ENCODE measurements at places on chromosomes 3 and 15. TPM values are rescaled to one million over a fixed set of nuclear protein-coding genes. Genes with fewer than 3 reads are reported as not detected.
A peak's percentile ranks its signal among the peaks of the same experiment; 100 is the strongest.

KCNAB1 gene
- not detected for total RNA-seq

DNA sequence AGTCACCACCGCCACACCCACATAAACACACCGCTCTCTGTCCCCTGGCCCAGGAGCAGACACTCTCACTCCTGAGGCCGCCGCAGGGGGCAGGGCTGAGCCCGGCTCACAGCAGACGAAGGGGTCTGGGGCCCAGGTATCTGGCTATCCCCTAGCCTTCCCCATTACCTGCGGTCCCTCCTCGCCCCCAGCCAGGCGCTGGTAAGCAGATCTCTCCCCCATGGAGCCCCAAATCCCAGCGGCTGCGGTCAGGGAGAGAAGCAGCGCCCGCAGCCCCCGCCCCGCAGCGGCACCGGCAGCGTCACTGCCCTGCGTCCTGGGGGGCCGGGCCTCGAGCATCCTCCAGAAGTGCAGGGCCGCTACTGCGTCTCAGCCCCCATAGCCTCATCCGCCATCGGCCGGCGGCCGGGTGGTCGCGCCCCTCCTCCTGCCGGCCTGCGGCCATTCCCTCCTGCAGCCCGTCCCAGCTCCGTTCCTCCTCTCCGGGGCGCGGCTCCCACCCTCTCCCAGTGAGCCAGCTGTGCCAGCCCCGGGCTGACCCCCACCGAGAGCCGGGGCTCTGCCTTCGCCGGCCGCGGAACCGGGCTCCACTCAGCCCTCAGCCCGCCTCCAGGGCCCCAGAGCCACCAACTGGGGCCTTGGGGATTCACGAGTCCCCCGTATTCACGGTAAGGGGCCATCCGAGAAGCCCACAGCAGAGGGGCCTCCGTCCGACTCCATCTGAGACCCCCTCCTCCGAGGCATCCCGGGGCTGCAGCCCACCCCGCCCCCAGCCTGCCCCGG is 13.1 kb downstream of the TNK2 start:
- DNase-seq: no peak

- DNase-seq: peak; percentile 27
These were observed 46.3 kb upstream of the UTS2B start for GRCh38 chr3:191376516-191377141.

- DNase-seq: no peak
These were observed 45.7 kb upstream of the RAB6B start for GRCh38 chr3:133941415-133941821.

DNA sequence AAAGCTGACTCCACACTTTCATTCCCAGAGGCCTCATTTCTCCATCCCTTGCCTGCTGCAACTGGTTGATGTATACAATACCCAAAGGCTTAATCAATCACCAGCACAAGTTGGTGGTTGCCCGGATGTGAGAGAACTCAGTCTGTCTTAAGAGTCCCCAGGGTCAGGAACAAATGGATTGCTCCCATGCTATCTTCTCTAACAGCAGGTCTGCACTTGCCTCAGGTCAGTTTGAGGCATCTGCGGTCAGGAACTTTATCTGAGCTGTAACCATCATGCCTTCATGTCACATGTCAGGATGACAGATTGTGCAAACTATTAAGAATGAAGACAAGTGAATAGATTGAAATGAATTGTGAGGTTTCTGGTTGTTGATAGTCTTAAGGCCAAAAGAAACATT is 56.1 kb downstream of the BFSP2 start:
- DNase-seq: no peak

DNA sequence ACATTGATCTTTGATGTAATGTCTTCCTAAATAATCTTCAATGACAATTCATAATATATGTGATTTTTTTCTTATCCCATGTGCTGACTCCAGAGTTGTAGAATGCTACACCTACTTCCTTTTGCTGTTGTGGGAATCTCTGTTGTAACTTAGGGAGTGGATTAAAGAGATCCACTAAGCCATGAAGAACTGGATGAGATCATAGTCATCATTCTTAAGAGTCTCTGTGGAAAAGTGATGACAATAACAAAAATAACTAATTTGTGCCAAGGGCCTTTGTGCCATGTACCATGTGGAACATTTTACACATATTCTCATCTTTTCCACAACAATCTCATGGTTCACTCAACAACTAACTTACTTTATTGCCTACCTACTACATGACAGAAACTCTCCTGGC is 162.9 kb upstream of the PDZRN3 start:
- no peak for DNase-seq

DNA sequence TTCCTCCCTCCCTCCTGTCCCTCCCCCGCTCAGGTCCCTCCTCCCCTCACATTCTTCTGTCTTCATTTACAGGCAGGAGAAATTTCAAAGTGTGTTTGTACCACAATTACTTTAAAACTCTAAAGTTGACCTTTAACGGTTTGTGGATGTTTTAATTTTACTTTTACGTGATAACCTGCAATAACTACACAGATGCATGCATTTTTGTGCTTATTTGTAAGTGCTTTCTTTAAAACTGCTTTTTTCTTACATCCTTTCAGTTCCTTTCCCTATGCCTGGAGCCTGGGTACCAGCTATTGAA is 51.8 kb upstream of the CGNL1 start:
- no peak for DNase-seq

GRCh38 chr15:84949845-84950569 is 31.6 kb upstream of the PDE8A start:
- DNase-seq: no peak

DNA sequence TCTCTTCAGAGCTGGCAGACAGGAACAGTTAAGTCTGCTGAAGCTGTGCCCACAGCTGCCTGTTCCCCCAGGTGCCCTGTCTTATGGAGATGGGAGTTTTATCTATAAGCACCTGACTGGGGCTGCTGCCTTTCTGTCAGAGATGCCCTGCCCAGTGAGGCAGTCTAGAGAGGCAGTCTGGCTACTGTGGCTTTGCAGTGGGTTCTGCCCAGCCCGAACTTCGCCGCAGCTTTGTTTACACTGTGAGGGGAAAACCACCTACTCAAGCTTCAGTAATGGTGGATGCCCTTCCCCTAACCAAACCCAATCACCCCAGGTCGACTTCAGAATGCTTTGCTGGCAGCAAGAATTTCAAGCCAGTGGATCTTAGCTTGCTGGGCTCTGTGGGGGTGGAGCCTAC is 91.2 kb downstream of the SLC25A26 start:
- no peak for DNase-seq

DNA sequence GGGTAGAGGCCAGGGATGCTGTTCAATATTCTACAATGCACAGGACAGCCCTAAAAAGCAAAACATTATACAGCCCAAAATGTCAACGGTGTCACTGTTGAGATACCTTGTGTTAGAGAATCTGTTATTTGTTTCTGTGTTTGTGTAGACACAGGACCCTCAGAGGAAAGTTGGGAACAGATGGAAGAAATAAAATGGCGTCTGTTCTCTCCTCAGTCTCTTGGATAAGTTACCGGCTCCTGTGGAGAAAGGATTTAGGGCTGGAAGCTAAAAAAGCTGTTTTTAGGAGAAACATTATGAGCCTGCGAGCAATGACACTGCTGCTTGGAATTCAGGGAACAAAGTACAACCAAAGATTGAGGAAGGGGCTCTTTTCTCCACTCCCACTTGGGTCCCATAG is 688.6 kb upstream of the ZNF385D start:
- no peak for DNase-seq

Data from Panc1 (cell line).